Naive thymus-derived CD8-positive, alpha-beta T cell (primary cell): ENCODE measurements at places on chromosomes 2 and 18.

DNA sequence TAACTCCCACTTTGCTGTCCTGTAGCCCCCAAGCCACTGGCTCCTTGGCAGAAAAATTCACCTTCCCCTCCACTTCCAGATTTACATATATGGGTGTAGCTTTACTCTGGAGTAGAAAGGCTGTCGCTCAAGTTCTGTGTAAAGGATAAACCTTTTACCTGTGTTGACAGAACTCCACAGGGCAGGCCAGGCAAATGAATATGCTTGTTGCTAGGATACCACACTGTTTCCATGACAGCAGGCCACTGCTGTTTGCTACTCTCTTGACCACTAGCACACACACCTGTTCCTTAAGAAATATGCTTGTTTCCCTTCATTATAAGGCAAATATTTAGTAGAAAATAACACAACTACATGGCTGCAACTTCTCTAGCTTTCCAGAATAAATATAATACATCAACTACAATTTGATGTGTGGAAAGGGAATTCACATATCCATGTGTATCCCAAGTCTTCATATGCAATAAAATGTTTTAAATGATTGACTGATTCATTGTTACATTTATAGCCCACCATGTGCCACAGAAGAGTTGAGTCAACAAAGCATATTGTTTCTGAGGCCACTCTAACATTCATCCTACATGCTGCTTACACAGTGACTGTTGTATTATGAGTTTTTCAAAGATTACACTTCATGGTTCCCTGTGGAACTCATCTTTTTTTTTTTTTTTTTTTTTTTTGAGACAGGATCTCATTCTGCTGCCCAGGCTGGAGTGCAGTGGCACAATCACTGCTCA lies 56.2 kb upstream of the ROCK1 start:
- DNase-seq, result no peak

DNA sequence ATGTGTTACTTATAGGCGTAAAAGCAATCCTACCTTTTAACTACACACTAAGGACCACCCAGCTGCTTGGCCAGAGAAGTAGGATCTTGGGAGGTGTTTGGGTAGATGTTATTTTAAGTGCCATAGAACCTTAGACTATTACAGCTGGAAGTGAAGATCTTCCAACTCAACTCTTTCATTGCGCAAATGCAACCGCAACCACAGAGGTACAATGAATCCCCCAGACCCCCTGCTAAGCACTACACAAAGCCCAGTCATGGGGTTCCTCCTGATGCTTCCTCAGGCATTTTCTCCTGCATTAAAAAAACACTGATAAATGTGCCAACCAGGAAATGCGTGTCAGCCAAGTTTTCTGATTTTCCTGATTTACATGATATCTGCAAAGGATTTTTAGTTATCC lies 246.0 kb downstream of the LRRTM1 start:
- DNase-seq, result no peak

DNA sequence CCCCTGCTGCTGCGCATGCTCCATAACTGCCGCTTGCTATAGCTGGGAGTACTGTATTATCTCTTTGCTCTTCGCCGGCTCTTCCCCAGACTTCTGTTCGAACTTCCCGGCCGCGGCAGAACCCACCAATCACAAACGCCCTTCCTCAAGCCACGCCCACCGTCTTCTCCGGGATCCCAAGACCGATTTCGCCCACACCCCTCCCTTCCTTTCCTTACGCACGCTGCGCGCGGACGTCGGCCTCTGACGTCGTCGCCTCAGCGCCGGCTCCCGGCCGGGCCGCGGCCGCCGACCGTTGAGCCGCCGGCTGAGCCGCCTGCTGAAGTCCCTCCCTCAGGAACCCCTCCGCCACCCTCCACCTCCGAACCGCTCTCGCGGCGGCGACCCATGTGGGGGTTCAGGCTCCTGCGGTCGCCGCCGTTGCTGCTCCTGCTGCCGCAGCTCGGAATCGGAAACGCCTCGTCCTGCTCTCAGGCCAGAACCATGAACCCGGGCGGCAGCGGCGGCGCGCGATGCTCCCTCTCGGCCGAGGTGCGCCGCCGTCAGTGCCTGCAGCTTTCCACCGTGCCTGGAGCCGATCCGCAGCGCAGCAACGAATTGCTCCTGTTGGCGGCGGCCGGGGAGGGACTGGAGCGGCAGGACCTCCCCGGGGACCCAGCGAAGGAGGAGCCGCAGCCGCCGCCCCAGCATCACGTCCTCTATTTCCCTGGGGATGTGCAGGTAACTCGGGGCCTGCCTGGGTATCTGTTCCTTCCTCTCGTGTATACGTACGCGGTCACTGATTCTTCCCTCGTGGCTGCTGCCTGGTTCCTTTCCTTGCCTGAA lies at the start of gene C2orf69:
C2orf69 (plus strand) TSS at position 242 of the 825 bp plus-strand sequence; CDS start at position 388, 146 bp downstream.
- peak; percentile 83 for DNase-seq

GRCh38 chr2:26438526-26438925 lies 36.8 kb downstream of the DRC1 start:
- no peak for DNase-seq

- DNase-seq, result no peak
These were observed 877.6 kb downstream of the SLC4A3 start for GRCh38 chr2:220504938-220505503.

- no peak for DNase-seq
These were observed 1.4 kb upstream of the MBP start for GRCh38 chr18:77133835-77134496.

- no peak for DNase-seq
These were observed 77.6 kb upstream of the RAB6C start for GRCh38 chr2:129901754-129902415.

- peak; percentile 18 for DNase-seq
These were observed 33.5 kb downstream of the LOXHD1 start for GRCh38 chr18:46623541-46623940.

DNA sequence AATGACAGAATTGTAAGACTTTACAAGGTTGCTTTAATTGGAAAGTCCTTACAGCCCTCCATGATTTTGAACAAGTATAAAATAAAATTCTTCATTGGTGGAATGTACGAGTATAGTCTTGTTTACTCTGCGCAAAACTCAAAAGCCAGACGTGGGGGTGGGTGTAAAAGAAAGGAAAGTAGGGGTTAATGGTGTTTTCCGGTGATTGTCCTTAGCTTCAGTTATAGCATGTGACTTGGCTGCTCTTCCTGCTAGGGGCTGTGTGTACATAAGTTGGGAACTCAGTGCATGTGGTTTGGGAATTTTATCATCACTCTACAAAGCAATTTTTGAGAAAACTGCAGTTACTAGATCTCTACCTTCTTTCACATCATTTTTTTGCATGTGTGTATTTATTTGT lies 82.4 kb upstream of the CAVIN2 start:
- DNase-seq, result no peak

GRCh38 chr18:681985-682384 lies 24.5 kb downstream of the TYMS start:
- peak; percentile 41 for DNase-seq

DNA sequence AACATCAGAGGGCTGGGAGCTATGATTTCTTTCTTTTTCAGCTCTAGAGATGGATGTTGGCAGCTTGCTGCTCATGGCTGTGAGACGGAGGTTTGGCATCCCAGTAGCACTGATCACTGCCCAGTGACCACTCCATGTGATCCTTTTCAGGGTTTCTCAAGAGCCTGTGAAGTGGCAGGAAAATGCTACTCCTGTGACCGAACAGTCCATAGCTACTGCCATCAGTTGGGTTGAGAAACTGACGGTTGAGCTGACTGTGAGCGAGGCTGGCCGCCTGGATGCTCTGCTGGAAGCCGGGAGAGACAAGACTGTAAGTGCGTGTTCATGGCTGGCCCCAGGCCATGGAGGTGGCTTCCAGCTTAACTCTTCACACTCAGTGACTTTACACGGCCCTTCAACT lies 34.2 kb downstream of the VWA3B start:
- no peak for DNase-seq

- DNase-seq, result no peak
These were observed 23.2 kb downstream of the DOCK10 start for GRCh38 chr2:225019105-225019504.

DNA sequence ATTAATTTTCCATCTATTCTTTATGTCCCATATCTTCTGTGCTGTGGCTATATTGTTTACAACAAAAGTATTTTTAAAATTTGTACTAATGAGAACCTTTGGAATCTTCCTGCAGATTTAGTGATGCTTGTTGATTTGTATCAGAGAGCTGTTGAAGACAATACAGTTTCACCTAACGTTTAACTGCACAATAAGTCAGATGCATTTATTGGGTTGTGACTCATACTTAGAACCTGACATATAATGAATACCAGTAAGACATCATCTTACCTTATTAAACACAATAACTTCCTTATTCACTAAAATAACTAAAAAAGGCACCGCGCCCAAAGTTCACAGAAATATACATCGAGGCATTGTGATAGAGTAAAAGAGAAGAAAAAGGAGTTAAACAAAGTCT lies 43.8 kb upstream of the IL1R1 start:
- no peak for DNase-seq

DNA sequence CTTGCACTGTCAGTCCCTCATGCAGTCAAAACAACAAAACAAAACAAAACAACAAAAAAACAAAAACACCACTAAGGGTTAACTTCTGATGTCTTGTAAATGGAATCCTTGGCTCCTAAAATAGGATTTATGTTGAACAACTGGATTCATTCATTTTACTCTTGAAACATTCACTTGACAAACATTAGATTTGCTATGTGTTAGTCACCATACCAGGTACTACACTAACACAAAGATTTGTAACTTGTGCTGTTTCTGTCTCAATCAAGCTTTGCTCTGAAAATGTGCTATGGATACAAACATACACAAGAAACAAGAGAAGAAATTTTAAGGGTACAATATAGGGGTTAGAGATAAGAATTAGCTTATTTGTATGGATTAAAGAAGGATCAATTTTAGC lies 812.8 kb downstream of the LRP1B start:
- no peak for DNase-seq

- no peak for DNase-seq
These were observed 28.7 kb downstream of the NIFK start for GRCh38 chr2:121707920-121708361.

- DNase-seq, result no peak
These were observed 905.1 kb upstream of the NXPH2 start for GRCh38 chr2:139685090-139685983.

DNA sequence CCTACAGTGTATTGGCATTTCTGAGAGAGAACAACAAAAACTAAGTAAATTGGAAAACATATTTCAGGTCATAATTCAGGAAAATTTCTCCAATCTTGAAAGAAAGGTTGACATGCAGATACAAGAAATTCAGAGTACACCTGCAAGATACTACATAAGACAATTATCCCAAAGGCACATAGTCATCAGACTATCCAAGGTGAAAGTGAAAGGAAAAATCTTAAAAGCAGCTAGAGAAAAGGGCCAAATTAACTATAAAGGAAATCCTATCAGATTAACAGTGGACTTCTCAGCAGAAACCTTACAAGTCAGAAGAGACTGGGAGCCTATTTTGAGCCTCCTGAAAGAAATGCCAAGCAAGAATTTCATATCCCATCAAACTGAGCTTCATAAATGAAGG lies 449.0 kb upstream of the MMADHC start:
- no peak for DNase-seq

GRCh38 chr2:203648273-203648672 lies 58.2 kb upstream of the CD28 start:
- no peak for DNase-seq

GRCh38 chr18:28846958-28847357 lies 670.0 kb upstream of the CDH2 start:
- no peak for DNase-seq

DNA sequence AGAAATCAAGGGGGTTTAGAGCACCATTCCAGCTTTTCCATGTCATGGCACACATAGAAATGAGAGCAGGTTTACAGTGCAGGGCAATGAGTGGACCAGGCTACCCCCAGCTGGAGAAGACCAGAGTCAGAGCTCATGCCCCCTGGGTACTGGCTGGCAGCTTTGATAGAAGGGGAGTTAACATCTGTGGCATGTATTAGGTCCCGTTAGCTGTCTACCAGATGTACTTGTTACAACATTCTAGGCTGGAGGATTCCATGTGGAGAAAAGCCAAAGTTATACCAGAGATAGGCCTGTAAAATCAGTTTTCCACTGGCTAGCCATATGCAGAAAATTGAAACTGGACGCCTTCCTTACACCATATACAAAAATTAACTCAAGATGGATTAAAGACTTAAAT lies 109.2 kb downstream of the CCDC85A start:
- no peak for DNase-seq

- DNase-seq, result no peak
These were observed 153.3 kb downstream of the TMEM182 start for GRCh38 chr2:102915128-102915527.

DNA sequence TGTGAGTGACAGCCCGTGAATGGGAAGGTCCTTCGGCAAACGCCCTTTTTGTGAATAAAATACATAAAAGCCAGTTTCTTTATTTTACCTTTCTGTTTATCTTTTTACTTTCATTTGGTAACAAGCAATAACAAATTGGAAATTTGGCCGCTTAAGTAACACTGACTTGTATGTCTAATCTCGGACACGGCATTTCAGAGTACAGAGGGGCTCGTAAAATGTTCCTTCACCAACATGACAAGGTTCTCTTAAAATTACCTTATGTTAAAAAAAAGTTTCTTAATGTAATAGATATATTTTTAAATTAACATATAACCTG lies 558 bp upstream of the NEMP2 start:
- no peak for DNase-seq

GRCh38 chr2:119864318-119864717 lies 104.6 kb downstream of the PTPN4 start:
- DNase-seq, result no peak

GRCh38 chr2:215636816-215637215 lies 200.9 kb upstream of the FN1 start:
- DNase-seq, result no peak

- DNase-seq, result no peak
These were observed 35.1 kb downstream of the EHD3 start for GRCh38 chr2:31269087-31269486.

DNA sequence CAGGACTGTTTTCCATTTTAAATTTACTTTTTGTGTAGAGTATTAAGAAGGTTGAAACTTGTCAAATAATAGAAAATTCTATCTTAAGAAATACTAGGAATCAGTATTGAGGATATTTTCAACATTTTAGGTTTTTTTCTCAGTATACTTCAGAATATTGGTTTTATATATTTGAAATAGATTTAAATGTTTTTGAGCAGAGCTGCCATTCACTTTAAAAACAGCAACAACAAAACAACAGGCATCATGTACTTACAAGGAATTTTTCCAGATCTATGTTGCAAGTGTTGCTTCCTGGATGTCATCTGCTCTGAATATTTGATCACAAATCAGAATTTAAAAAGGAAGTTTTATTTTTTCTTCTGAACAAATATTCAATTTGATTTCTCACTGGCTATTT lies 84.4 kb downstream of the DCDC2C start:
- no peak for DNase-seq
